ENCODE measurements at places on chromosomes 2 and 18.

- DNase-seq, result peak; percentile 29
Measured at GRCh38 chr2:110748489-110748867, 16.1 kb downstream of the ACOXL start.

DNA sequence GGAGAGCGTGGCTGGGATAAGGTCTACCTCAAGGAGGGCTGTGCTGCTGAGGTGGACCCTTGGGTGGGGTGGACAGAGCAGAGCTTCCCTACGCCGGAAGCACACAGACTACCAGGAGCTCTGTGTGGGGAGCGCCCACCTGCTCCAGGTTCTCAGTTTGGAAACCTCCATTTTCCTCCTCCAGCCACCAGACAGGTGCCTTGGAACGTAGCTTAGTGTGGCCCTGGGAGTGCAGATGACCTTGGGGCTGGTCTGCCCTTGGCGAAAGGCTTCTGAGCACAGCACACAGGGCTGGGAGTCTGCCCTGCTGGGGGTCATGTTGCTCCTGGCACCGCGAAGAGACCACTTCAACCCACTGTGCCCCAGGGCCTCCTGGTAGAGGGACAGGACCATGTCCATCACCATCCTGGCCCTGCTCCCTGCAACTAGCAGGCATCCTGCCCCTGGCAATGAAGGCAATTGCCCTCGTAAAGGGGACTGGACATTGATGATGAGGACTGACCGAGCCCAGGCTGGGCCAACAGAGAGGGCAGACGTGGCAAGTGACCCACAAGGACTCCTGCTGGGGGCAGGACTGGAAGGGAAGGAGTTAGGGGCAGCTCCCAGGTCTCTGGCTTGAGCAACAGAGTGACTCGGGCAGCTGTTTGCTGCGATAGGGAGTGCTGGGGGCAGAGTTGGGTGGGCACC is 214.7 kb downstream of the CYP26B1 start:
- DNase-seq, result no peak

GRCh38 chr2:19356545-19357401 is 1.6 kb downstream of the OSR1 start:
- no peak for DNase-seq

- DNase-seq, result no peak
Measured at GRCh38 chr2:239137165-239137897, 263.5 kb downstream of the HDAC4 start.

- DNase-seq, result no peak
Measured at GRCh38 chr2:10243926-10244270, 58.8 kb upstream of the HPCAL1 start.

GRCh38 chr2:207833251-207833751 is 63.6 kb upstream of the FZD5 start:
- DNase-seq, result no peak

DNA sequence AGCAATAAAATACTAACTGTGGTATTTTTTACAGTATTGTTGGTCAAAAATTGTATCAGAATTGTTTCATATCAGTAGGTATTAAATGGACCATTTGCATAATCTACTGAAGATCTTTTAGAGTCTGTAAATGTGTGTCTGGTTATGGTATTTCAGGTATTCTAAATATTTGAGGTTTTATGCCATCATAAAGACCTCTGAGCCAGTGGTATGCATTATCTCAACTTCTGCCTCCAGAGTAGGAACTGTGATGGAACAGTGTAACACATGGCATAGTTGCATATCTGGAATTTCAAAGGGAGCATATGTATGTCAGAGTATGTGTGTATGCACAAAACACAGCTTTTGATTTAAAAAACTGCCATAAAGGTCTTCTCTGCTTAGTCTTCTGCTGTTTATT is 15.4 kb downstream of the GREB1L start:
- DNase-seq, result no peak

DNA sequence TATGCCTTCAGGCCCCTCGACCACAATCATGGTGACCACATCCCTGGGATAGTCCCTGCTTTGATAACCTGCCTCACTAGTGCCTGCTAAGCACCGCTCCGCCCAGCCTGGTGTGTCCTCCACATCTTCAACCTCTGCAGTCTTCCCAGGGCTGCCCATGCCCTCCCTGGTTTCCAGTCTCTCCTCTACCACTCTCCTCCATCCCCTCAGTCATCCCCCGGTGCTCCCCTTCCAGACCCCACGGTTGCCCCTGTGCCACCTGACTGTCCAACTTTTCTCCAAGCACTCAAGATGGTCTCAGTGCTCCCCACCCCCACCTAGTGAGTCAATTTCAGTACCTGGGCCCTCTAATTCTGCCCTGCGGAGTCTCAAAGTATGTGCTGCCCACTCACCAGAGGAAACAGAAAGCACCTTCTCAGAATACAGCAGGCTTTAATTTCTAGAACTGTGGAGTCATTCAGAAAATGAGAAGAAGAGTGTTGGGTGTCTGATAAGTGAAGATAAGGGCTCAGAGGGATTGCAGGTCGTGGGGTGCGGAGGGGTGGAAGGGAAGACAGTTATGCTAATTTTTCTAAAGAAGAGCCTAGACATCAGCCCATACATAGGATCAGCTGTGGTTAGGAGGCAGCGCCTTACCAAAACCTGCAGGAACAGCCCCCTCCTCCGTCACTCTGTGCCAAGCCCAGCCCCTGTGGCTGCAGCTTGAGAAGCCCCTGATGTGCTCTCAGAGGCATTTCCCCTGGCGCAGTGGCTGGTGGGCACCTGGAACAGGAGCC is 53.6 kb upstream of the CAB39 start:
- peak; percentile 56 for DNase-seq

DNA sequence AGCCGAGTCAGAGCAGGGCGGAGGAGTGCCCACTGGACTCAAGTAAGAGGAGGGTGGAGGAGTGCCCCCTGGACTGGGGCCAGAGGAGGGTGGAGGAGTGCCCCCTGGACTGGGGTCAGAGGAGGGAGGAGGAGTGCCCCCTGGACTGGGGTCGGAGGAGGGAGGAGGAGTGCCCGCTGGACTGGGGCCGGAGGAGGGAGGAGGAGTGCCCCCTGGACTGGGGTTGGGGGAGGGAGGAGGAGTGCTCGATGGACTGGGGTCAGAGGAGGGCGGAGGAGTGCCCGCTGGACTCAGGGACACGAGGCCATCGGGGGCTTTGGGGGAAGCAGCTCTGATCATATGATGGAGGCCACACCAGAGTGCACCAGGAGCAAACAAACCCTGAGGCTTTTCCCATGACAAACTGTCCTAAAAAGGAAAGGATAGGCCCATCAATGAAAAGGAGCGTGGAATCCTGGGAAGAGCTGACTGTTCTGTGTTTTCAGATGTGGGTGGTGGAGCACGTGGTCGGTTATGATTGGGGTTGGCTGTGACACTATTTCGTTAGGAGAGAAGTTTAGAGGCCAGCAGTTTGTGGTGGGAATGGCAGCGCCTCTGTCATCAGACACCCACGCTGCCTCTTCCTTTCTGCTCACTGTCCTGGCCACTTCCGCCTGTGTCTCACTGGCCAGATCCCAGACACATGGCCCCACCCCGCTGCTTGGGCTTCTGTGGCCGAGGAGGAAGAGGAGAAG is 24.5 kb upstream of the HPCAL1 start:
- no peak for DNase-seq

GRCh38 chr2:189412330-189412953 is 28.8 kb upstream of the WDR75 start:
- peak; percentile 43 for DNase-seq
